ENCODE measurements at places on chromosomes 1 and 21. TPM values are rescaled to one million over a fixed set of nuclear protein-coding genes. Genes with fewer than 3 reads are reported as not detected.

The NBPF12 gene
- total RNA-seq = 25.1 TPM

The LENEP gene
- total RNA-seq = 1.9 TPM

The AADACL4 gene
- not detected for total RNA-seq

The ESPN gene
- total RNA-seq = 2.6 TPM

The GOLT1A gene
- not detected for total RNA-seq

The FNDC5 gene
- not detected for total RNA-seq

The SAMD11 gene
- total RNA-seq = 0.22 TPM

The PSRC1 gene
- total RNA-seq = 30.5 TPM

The UBL4B gene
- total RNA-seq = not detected

The SPRR2G gene
- not detected for total RNA-seq

The ST6GALNAC5 gene
- not detected for total RNA-seq

The HOOK1 gene
- total RNA-seq = 8.6 TPM

The HAO2 gene
- not detected for total RNA-seq

The CYP4A22 gene
- total RNA-seq = not detected

The CYP4X1 gene
- total RNA-seq = not detected

The ANKRD13C gene
- 25.9 TPM for total RNA-seq

The TMPRSS15 gene
- total RNA-seq = not detected

The APCS gene
- not detected for total RNA-seq

The PLEKHN1 gene
- total RNA-seq = 3.0 TPM

The TFF2 gene
- not detected for total RNA-seq

The SIKE1 gene
- 72.7 TPM for total RNA-seq

The MNDA gene
- total RNA-seq = 0.31 TPM

The MSH4 gene
- total RNA-seq = 0.67 TPM

The OR2G6 gene
- not detected for total RNA-seq

The CYP4A11 gene
- not detected for total RNA-seq
